Spinal cord (tissue), 10 donors: ENCODE measurements at places on chromosomes 1 and 21.
A peak's percentile ranks its signal among the peaks of the same experiment; 100 is the strongest.

GRCh38 chr1:236982380-236982779 is 21.9 kb downstream of the MT1HL1 start:
- DNase-seq, result no peak

DNA sequence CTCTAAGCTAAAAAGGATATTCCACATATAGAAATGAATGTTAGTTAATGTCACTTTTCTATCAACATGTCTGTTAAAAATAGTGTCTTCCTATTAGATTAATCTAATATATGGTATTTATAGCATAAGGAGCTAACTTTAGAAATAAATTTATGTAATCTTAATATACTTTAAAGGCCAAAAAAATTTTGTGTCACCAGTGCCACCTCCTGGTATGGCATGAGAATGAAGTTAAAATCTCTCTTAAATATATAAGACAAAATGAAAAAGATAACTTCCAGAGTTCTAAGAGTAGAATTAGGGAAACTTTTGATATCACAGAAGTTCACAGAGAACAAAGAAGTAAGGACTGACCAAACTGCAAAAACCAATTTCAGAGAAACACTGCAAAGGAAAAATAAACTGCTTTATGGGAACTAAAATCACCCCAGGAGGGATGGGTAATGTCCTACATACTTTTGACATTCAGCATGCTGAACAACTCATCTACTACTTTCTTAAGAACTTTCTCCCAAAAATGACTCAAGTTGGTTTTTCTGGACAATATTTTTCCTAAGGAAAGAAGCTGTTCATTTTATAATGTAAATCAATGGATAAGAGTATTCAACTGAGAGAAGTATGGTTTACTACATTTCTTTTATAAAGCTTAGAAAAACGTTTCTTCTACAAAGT is 82.8 kb downstream of the TRIM33 start:
- DNase-seq, result no peak

GRCh38 chr1:237613984-237614383 is 276.7 kb downstream of the ZP4 start:
- no peak for DNase-seq

DNA sequence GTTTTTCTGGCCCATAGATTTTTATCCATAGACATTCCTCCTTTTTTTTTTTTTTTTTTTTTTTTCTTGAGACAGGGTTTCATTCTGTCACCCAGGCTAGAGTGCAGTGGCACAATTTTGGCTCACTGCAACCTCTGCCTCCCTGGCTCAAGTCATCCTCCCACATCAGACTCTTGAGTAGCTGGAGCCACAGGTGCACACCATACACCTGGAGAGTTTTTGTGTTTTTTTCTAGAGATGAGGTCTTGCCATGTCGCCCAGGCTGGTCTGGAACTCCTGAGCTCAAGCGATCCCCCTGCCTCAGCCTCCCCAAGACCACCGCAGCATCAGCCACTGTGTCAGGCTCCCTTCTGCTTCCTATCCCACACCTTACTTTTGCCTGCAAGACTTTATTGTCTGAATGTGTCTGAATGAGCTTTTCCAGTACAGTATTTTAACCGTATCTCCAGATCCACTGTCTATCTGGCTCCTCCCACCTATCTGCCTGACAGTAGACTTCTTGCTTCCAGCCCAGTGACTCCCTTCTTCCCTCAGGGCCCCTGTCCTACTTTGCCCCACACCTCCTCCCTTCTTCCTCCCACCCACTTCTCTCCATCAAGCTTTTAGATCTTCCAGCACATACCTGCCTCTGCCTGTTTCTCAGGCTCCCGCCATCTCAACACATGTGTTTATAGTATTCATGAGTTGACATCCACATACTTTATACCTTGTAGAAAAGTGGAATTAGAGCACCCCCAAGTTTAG is 6.1 kb downstream of the C1orf21 start:
- DNase-seq, result no peak

DNA sequence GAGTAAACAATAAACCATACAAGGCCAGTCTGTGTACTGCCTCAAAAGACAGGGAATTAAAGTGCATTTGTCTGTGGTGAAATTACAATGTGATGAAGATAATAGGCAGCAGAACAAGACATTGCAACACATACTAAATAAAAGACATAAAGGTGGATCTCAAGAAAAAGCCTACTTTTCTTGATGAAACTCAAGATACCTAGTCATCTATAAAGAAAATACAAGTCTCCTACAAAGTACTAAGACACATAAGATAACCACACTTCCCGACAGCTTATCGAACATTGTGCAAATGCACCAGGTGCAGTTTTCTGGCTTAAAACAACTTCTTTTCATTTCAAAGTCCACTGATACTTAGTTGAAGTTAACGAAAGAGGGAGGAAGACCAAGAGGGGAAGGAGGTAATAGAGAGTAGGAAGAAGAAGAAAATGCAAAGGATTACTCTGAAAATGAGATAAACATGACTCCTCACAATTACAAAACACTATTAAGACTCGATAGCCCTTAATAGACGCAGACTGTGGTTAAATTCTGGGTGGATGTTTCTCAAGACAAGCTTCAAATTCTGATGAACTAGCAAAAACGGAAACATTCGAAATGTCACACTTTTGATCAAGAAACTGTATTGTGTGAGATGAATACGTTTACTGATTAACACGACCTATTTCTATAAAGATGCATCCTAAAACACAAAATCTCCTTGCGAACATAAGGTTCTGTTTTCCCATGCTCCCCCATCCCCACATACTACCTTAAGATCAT is 2.0 kb downstream of the HNRNPR start:
- no peak for DNase-seq

DNA sequence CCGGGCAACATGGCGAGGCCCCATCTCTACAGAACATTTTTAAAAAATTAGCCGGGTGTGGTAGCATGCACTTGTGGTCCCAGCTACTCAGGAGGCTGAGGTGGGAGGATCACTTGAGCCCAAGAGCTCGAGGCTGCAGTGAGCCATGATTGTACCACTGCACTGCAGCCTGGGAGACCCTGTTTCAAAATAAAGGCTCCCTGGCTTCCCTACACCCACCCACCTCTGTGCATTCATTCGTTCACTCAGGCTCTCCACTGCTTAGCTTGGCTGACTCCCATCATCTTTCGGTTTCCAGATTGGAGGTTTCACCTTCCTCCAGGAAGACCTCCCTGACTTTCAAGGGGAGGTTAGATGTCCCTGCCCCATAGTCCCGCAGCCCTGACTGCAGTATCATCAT is 14.2 kb downstream of the KIAA2013 start:
- no peak for DNase-seq

DNA sequence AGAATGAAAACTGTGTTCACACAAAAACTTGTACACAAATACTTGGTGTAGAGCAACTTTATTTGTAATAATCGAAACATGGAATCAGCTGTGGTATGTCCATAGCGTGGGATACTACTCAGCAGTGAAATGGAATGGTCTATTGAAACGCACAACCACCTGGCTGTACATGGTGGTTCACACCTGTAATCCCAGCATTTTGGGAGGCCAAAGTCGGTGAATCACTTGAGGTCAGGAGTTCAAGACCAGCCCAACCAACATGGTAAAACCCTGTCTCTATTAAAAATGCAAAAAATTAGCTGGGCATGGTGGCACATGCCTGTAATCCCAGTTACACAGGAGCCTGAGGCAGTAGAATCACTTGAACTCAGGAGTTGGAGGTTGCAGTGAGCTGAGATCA is 356.8 kb downstream of the RYR2 start:
- DNase-seq, result no peak

DNA sequence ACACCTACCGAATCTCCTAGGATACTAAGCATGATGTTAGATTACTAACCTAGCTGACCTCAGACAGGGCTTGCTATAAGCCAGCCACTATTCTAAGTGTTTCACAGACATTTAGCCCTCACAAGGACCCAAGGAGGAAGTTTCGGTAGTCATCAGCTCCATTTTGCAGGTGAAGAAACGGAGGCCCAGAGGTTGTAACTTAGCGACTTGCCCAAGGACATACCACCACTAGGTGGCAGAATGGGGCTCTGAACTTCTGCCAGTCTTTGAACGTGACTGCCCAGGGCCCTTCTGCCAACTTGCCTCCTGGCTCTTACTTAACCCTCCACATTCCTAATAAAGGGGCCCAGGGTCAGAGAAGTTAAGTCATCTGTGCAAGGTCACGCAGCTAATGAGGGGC is 283.5 kb downstream of the C1orf94 start:
- peak; percentile 27 for DNase-seq

GRCh38 chr21:30234643-30235042 is 18.7 kb upstream of the CLDN8 start:
- DNase-seq, result no peak

- no peak for DNase-seq
These were observed 10.9 kb upstream of the CAP1 start for GRCh38 chr1:40029608-40030007.

- DNase-seq, result peak; percentile 90
These were observed 12.7 kb downstream of the EFNA3 start for GRCh38 chr1:155091071-155092051.

- DNase-seq, result no peak
These were observed 1.4 kb downstream of the DVL1 start for GRCh38 chr1:1347663-1348419.

- no peak for DNase-seq
These were observed 84.4 kb downstream of the AKT3 start for GRCh38 chr1:243765676-243766075.

DNA sequence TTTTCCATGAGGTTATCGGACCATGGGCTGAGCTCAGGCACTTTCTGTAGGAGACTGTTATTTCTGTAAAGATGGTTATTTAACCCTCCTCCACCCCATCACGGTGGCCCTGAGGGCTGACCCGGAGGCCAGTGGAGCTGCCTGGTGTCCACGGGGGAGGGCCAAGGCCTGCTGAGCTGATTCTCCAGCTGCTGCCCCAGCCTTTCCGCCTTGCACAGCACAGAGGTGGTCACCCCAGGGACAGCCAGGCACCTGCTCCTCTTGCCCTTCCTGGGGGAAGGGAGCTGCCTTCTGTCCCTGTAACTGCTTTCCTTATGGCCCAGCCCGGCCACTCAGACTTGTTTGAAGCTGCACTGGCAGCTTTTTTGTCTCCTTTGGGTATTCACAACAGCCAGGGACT is 2.6 kb upstream of the CCDC28B start:
- DNase-seq, result no peak

GRCh38 chr1:157363660-157364140 is 188.6 kb downstream of the FCRL5 start:
- DNase-seq, result no peak

GRCh38 chr1:48246727-48247126 is 24.2 kb downstream of the SLC5A9 start:
- peak; percentile 28 for DNase-seq

GRCh38 chr1:226664413-226665101 is 74.5 kb downstream of the ITPKB start:
- DNase-seq, result no peak

DNA sequence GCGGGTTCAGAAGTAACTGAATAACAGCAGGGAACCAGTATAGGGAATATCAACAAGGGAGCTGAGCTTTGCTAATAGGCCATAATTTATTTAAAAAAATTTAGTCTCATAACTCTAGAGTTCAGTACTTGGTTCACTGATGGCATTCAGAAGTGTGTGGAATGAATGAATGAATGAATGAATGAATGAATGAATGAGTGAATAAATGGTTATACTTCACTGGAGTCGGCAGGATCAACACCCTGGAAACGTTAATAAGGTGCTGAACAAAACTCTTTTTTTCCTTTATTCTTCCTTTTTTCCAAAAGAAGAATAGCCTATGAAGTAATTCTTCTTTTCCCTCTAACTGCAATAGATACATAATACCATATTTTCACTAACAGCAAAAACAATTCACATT is 129.3 kb downstream of the SIM2 start:
- DNase-seq, result no peak

DNA sequence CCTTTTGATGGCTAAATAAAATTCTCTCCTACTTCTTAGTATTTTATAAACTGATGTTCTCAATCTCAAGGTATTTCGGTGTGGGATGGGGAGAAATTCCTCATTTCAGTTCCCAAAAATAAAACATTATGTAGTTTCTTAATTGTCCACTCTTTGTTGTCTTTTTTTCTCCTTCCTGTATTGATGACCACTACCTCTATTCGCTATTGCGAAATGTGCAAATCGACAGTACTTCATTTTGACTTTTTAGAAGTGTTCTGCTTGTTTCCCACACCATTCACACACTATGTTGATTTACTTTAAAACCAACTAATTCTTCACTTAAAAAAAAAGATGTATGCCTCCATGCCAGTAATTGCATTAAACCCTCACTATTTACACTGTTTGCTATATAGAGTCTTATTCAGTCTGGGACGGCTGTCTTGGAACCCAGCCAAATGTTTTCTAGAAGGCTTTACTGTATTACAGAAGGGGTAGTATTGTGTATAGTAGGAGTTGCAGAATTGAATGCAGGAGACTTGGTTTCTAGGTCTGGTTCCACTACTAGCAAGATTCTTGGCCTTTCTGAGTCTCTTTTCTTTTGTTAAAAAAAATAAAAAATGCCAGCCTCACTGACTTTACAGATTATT is 5.6 kb downstream of the RNF2 start:
- peak; percentile 54 for DNase-seq
